HFFc6 (cell line): ENCODE measurements at places on chromosomes 7 and 10. TPM values are rescaled to one million over a fixed set of nuclear protein-coding genes. Genes with fewer than 3 reads are reported as not detected.

DNA sequence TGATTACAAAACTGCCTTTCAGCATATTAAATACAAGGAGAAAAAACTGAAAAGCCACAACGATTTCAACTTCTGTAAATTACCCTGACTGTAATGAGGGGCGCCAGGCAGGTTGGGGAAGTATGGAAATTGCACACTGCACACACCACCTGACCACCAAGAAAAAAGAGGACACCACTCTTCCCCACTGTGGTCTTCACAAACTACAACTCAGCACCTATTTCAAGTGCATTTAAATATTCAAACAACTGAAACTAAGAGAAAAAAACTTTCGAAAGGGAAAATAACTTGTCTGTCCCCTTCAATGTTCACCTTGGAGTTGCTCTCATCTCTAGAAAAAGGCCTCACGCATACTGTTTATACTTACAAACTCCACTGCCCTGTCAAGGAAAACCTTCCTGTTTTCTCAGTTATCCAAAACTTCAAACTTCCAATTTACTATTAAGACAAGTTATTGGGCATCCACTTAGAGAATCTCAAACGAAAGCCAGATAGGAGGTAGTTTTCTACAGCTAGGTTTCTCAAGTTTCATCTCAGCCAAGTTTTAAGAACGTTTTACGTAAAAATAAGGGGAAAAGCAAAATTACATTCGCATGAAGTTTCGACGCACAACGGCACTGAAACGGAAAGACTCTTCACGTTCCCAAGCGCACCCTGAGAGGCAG, 1.4 kb downstream of the LARP4B start:
- H3K27me3 ChIP-seq: no peaks in the 10 kb centered on the region; the same call in 1 of the 2 replicates
- H3K4me1 ChIP-seq: peaks cover 38% of the 10 kb centered on the region
- H3K27ac ChIP-seq: peak overlapping the region; percentile 87
- peaks cover 20% of the 10 kb centered on the region for H3K36me3 ChIP-seq
- DNase-seq: no peak

GRCh38 chr10:96500519-96500918, 13.2 kb downstream of the TLL2 start:
- peaks cover 14% of the 10 kb centered on the region for H3K27me3 ChIP-seq
- no peaks in the 10 kb centered on the region for H3K36me3 ChIP-seq
- DNase-seq: no peak
- H3K4me1 ChIP-seq: peaks cover 8% of the 10 kb centered on the region
- H3K27ac ChIP-seq: no peak overlapping the region

DNA sequence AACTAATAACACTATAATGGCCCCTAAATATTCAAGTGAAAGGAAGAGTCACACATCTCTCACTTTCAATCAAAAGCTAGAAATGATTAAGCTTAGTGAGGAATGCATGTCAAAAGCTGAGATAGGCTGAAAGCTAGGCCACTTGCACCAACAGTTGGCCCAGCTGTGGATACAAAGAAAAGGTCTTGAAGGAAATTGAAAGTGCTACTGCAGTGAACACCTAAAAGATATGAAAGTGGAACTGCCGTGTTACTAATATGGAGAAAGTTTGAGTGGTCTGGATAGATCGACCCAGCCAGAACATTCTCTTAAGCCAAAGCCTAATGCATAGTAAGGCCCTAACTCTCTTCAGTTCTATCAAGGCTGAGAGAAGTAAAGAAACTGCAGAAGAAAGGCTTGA, 12.1 kb upstream of the SNX13 start:
- no peaks in the 10 kb centered on the region for H3K36me3 ChIP-seq
- H3K4me3 ChIP-seq: no peak overlapping the region
- H3K27ac ChIP-seq: no peak overlapping the region

GRCh38 chr7:31384466-31384865, 43.9 kb upstream of the NEUROD6 start:
- no peaks in the 10 kb centered on the region for H3K4me1 ChIP-seq
- H3K27ac ChIP-seq: no peak overlapping the region
- no peak for DNase-seq
- H3K4me3 ChIP-seq: no peak overlapping the region
- no peaks in the 10 kb centered on the region for H3K27me3 ChIP-seq

DNA sequence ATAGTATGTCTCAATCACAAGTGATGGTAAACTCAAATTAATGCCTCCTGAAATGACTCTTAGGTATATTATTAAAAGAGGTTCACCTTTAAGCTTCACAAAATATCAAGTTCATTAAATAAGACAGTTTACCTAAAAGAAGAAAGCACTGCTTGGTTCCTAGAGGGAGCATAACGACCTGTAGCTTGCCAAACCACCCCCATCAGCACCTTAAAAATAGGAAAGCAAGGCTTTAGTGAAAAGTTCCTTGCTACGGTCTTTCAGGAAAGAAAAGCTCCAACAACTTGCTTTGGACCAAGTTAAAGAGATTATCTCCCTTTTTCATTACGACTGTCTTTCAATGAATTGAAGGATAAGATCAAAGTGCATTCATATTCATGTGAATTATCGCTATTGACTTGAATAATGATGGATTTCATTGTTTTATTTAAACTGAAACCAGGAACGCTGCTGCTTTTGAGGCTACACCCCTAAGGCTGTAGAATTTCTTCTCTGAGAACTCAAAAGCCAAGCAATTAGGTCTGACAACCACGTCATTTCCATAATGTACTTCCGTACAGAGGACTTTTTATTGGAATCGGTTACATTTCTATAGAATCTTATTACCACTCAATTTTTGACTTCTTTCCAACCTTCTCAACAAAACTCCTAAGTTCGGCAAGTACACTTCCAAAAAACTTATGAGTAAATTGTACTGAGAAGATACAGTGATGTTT, 7.0 kb upstream of the SPAG6 start:
- peaks cover 16% of the 10 kb centered on the region for H3K36me3 ChIP-seq
- no peak for DNase-seq
- H3K27ac ChIP-seq: no peak overlapping the region
- peaks cover 24% of the 10 kb centered on the region for H3K4me1 ChIP-seq
- peaks cover 42% of the 10 kb centered on the region for H3K27me3 ChIP-seq

ZNF853 gene
- 0.06 TPM in 1 of 3 replicates, not detected in the others for total RNA-seq

OR2A14 gene
- not detected in 3 replicates for total RNA-seq

- no peaks in the 10 kb centered on the region for H3K27me3 ChIP-seq
- DNase-seq: no peak
- no peaks in the 10 kb centered on the region for H3K4me1 ChIP-seq
- H3K27ac ChIP-seq: no peak overlapping the region
- H3K36me3 ChIP-seq: no peaks in the 10 kb centered on the region
- no peak overlapping the region for H3K4me3 ChIP-seq
These were observed 140.1 kb downstream of the ZFAND4 start for GRCh38 chr10:45532480-45532879.

FZD8 gene
- total RNA-seq: 0.42 and 1.2 TPM in 2 replicates

DNA sequence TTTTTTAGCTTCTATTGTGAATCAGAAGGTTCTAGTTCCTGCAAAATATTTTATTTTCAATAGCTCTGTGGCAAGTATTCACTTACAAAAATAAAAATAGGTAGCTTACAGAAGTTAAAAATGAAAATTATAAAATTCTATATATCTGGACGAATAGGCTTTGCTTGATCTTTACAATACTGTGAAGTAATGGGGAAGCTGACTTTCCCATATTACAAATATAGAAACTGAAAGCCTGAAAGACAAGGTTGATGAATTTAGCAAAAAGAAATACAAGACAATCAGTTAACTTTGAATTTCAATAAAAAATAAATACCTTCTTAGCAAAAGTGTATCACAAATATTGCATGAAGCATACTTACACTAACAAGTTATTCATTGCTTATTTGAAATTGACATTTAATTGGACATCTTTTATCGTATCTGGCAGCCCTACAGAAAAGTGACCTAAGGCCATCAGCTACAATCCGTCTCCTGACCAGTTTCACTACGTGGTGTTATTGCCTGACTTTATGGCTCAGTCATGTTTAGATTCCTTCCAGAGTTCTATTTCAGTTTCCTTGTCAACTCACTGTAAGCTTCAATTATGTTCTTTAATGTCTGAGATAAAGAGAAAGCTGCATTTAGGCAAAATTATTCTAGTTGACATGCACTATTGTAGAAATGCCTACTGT, 310.5 kb upstream of the HGF start:
- no peak overlapping the region for H3K4me3 ChIP-seq
- no peak overlapping the region for H3K27ac ChIP-seq
- H3K36me3 ChIP-seq: peaks cover 12% of the 10 kb centered on the region; the same call in 1 of the 2 replicates
- no peaks in the 10 kb centered on the region for H3K4me1 ChIP-seq
- no peak for DNase-seq

GRCh38 chr10:125130916-125131315, 29.4 kb downstream of the CTBP2 start:
- peaks cover 39% of the 10 kb centered on the region for H3K36me3 ChIP-seq
- no peak overlapping the region for H3K27ac ChIP-seq
- no peak overlapping the region for H3K4me3 ChIP-seq
- no peak for DNase-seq

TMEM196 gene
- not detected in 3 replicates for total RNA-seq

ADCY1 gene
- not detected in 3 replicates for total RNA-seq

- H3K27me3 ChIP-seq: peaks cover 4% of the 10 kb centered on the region
- H3K4me1 ChIP-seq: peaks cover 66% of the 10 kb centered on the region
- no peaks in the 10 kb centered on the region for H3K36me3 ChIP-seq
- DNase-seq: peak; percentile 79
- H3K4me3 ChIP-seq: peak overlapping the region; percentile 29
These were observed 33.2 kb upstream of the CALU start for GRCh38 chr7:128705891-128706333.

DNA sequence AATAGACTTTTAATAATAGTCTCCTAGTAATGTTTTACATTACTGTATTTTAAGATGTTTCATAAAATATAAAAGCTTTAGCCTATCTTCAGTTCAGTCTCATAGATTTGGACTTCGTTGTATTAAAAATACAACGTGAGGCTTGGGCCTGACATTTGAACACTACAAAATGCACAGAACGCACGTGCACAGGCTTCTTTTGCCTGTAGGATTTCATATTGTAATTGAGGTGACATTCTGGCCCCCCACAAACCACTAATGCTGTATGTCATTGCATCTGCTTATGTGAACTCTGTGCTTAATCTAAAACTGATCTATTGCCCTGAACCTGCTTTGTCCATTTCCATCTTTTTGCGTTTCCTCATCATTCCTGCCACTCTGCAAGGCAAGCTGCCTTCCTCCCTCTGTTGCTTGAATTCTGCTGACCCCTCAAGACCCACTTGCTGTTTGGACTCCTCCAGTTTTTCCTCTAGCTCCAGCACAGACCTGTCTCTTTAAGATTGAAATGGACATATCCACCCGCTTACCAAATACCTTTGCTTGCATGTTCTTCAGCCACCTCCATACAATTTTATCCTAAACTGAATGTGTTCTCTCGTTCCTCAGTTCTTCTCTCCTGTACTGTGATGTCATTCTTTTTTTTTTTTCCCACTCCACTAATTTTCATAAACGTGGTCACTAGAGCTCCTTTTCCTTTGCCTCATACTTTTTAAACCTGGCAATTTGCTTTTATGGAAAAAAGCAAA, 12.4 kb downstream of the PRKAR2B start:
- H3K36me3 ChIP-seq: 0 out of 2 replicates have a peak, but pooled peaks cover 5% of the 10 kb centered on the region
- peaks cover 1% of the 10 kb centered on the region for H3K4me1 ChIP-seq
- H3K4me3 ChIP-seq: no peak overlapping the region
- no peak for DNase-seq

ZNF736 gene
- total RNA-seq: 6.4 to 9.4 TPM (median 6.9 TPM) in 3 replicates
